ENCODE measurements at places on chromosomes 6 and 20.

- peak; percentile 51 for DNase-seq
These were observed 54.2 kb downstream of the TBC1D7 start for GRCh38 chr6:13273931-13274706.

DNA sequence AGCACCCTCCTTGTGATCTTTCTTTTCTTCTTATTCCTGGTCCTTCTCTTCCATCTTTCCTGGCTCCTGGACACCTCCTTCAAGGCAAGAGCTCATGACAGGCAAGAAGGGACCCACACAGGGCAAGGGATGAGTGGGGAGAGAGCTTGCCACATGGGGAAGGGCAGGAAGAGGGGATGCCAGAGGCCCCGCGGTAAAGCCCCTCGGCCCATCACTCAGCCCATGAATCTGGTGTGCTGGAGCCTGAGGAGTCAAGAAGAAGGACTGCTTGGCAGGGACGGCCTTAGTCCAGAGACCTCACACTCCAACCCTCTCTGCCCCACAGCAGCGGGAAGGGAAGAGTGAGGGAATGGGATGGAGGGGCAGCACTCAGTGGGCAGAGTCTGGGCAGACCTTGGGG lies 52.3 kb upstream of the SAYSD1 start:
- no peak for DNase-seq

DNA sequence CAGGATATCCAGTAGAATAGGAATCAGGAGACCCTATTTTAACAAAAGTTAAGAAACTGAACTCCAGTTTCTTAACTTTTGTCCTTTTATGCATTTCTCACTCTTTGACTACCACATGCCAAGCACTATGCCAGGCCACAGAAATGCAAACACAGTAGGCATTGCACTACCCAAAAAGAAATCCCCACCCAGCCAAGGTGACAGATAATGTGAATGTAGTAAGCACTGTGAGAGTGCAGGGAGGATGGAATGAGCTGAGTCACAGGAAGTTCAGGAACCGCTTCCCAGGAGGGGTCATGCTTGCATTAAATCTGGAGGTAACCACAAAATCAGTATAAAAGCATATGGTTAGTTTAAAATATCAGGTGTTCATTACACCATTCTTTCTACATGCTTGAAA lies 20.1 kb upstream of the FAM83C start:
- DNase-seq, result no peak

DNA sequence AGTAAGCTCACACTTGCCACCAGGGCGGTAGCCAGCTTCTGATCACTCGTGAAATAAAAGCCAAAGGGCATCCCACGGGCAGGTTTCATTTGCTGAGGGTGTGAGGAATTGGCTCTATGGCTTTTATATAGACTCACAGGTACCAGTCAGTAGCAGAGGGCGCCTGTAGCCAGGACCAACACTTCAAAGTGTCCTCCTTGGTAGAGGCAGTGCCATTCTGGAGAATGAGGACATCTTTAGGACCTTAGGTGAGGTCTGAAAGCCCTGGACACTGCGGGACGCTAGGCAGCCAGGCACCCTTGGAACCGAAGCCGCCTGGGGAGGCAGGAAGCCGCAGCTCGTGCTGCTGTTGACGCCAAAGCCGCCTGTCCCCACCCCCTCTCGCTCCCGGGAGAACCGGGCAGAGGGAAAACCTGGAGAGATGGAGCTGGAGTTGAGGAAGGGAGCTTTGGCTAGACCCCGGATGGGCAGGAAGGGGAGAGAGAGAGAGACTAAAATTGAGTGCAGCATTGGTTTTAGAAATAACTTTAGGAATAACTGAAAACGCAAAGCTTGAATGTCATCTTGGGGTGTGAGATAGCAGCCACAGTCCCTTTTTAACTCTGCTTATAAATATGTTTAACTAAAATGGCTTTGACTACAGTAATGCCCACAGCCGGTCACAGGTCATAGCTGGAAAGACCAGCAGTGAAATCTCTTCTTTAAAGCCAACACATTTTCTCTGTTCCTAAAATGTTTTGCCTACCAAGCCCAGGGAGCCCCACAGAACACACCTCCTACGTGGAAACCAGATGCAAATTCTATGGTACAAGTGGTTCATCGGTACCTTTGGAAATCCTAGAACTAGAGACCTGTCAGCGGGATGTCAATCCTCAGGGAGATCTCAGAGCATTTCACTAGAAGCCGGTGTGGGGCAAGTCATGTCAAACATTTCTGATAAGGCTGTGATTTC lies 128.5 kb upstream of the CDYL start:
- DNase-seq, result no peak

GRCh38 chr6:149109397-149110070 lies 208.0 kb upstream of the TAB2 start:
- DNase-seq, result no peak

DNA sequence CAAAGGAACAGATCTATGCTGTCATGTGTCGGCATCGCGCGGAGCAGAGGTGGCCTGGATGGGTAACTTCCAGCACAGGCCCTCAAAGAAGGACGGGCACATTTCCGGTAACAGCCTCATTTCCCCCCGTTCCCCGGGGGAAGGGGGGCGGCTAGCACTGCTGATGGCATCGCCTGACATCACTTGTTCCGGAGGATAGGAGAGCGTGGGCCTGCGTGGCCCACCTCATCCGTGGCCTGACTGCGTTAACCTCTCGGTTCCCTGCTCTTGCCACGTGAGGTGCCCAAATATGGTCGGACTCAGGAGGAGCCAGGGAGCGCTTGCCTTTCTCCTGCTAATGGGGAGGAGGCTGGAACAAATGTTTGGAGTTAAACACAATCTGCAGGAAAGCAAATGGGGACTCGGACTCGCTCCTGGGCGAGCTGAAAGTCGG lies at the start of gene AKAP12:
Gene AKAP12, plus strand, starts transcription at position 365 of the 433 bp plus-strand sequence. CDS start 596 bp downstream, outside the sequence.
- no peak for DNase-seq

DNA sequence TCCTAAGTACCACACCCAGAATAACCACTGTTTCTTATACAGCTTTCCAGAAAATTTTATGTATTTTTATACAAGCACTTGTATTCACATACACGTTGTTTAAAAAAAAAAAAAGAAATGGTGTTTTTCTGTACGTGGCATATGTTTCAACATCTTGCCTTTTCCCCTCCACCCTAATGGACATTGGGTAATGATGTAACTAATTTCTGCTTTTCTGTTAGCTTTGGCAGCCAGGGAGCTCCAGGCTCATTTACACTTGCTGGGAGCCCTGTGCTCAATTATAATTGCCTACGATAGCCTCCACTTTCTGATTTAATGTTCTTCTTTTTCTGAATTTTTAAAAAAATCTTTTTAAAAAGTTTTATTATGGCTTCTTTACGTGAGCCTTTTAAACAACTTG lies 352.4 kb downstream of the UTRN start:
- DNase-seq, result no peak

DNA sequence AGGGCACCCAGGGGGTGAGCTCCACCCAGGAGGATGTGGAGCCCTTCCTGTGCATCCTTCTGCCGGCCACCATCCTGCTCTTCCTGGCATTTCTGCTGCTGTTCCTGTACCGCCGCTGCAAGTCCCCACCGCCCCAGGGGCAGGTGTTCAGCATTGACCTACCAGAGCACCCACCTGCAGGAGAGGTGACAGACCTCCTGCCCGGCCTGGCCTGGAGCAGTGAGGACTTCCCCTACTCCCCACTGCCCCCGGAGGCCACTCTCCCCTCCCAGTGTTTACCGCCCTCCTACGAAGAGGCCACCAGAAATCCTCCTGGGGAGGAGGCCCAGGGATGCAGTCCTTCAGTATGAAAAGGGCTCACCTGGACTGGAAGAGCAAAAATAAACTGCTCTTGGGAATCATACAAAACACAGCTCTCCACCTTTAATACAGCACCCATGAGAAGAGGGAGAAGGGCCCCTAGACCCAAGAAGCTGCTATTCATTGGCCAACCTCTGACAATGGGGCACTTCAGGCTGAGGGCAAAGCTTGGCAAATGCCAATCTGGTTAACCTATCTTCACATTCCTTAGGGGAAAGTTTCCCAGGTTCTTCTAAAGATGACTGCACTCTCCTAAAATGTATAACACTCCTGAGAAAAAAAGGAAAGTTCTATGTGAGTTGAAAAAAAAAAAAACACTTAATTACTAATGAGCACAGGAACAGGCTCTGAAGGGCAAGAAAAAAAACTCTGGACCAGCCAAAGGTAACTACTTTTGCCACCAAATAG lies 5.0 kb downstream of the SMIM28 start:
- no peak for DNase-seq

GRCh38 chr6:33175436-33176069 lies 16.7 kb downstream of the COL11A2 start:
- DNase-seq, result no peak

- DNase-seq, result no peak
These were observed 33.3 kb downstream of the PPP1R14C start for GRCh38 chr6:150176152-150176551.

GRCh38 chr6:112409311-112409710 lies 62.2 kb downstream of the RFPL4B start:
- no peak for DNase-seq

DNA sequence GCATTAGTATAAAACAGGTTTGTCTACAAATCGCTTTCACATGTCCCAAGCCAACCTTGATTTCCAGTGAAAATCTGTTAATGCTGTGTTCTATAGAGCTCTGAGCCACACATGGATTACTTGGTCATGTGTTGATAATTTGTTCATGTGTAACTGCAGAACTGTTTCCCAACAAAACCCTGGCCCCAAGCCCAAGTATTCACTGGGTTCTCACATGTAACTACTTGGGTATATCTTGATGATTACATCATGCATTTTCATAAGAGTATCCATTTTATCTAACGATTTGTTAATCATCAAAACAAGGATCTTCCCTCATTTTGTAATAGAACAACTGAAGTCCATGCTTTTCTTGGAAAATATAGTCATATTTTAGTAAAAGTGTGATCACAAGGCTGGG lies 657.6 kb downstream of the PRKN start:
- DNase-seq, result no peak

- DNase-seq, result no peak
These were observed 429.6 kb downstream of the BCKDHB start for GRCh38 chr6:80535914-80536565.
